ENCODE measurements at places on chromosomes 6 and 20.

DNA sequence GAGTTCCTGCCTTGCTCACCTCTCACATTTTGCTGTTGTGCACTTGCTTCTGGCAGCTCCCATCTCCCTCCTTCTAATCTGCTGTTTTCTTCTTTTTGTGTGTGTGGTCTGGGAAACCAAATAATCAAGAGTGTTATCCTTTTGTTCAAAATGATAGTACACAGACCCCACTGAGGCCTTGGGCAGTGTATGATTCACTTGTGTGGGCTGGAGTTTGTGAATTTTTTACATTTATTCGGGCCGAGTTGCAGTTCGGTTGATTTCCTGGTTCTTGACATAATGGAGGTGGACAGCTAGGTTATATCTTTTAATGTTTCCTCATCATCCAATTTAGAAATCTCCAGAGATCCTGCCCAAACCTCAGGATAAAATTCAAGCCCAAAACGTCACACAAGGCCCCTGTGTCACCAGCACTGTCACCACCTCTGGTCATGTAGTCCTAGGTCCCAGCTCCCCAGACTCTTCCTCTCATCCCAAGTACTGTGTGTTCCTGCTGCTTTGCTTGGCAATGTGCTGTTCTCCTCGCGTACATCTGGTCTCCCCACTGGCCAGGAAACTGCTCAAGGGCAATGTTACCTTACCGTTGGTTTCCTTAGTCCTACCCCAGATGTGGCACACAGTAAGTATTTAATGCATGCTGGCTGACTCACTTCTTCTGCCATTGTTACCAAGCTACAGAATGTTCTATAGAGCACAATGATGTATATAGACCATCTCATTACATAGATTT, 55.7 kb upstream of the PHACTR2 start:
- DNase-seq = no peak

- DNase-seq = no peak
Measured at GRCh38 chr6:290111-290922, 2.0 kb upstream of the DUSP22 start.

- no peak for DNase-seq
Measured at GRCh38 chr20:50301712-50302111, 111.1 kb downstream of the CEBPB start.

DNA sequence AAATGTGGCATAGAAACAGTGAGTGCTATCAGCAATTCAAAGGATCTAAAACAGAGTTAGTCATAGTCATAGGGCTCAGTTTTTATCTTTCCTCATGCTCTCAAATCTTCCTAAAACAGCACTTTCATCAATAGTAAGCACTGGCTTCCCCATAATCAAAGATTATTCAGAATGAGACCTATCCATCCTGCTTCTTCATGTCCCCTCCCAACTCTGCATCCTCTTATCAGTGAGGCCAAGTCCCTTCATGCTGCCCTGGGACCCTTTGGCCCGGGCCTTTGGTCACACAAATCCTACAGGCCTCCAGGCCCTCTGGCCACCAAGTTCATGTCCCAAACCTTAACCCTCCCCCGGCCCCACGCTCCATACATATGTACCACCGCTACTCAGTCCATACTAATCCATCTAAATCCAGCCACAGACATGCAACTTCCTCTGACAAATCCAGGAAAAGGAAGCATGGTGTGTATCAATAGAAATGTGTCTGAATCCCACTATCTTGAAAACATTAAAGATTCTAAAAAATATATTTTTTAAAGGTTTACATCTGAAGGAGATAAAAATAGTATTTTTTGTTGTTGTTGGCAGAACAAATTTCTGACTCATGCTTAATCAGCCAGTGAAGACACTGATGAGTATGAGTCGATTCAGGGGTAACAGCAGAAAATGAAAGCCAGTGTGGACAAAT, 143.5 kb downstream of the PDE7B start:
- DNase-seq = no peak

- DNase-seq = no peak
Measured at GRCh38 chr6:152977556-152977955, 5.3 kb downstream of the FBXO5 start.

GRCh38 chr6:128339635-128340450, 180.6 kb downstream of the PTPRK start:
- no peak for DNase-seq

- DNase-seq = peak; percentile 42
Measured at GRCh38 chr6:75893058-75893775, 144.2 kb downstream of the MYO6 start.

- DNase-seq = no peak
Measured at GRCh38 chr6:166777096-166777630, 150.1 kb upstream of the RPS6KA2 start.

GRCh38 chr20:44720997-44721784, 6.0 kb downstream of the CCN5 start:
- no peak for DNase-seq

DNA sequence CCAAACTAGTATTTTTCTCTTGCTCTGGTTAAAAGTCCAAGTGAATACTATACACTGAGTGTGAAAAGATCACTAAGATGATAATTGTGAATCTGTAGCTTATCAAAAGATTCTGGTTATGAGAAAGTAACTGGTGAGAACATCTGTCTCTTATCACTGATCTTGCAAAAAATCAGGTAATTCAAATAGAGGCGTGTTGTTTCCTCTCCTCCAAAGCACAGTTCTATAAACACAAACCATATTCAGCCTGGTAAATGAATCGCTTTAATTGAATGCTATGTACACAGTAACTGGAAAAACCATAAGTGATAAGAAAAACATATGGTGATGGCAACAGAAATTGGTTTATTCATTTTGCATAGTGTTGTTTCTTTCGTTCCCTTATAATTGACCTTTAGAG, 161.0 kb downstream of the RALGAPA2 start:
- no peak for DNase-seq

DNA sequence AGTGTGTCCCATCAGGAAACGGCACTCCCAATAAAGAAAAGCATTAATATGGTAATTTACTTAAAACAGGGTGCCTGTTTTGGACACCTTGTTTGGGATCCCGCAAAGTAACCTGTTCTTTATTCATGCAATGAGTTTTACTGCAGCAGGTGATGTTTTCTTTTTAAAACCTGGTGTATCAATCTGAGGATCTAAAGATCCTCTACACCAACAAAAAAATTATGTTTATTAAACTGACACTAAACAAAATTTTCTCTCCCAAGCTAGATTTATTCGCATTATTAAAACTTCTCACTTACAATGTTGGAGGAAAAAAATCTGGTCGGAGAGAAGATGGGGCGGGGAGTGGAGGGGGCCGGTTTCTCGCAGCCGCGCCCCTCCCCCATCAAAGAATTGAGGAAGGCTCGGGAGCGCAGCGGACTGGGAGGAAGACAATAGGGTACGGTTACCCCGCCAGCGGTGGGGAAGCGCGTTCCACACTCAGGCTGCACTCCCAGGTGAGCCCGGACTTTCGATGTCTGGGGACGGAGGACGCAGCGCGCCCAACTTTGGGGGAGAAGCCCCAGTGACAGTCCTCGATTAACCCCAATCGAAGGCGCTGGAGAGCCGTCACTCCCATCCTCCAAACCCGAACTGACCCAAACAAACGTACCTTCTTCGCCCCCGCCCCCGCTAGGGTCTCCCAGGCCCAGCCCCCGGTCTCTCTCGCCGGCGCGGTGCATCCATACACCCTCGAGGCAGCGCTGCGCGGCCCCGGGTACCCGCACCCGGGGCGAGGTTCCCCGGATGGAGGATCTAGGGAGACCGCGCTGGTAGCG, 1.3 kb downstream of the CD24 start:
- no peak for DNase-seq

GRCh38 chr6:92791403-92791802, 628.0 kb downstream of the EPHA7 start:
- no peak for DNase-seq

- DNase-seq = no peak
Measured at GRCh38 chr6:130575971-130576370, 210.2 kb downstream of the TMEM200A start.

- DNase-seq = no peak
Measured at GRCh38 chr6:40807484-40807883, 220.3 kb upstream of the LRFN2 start.

- DNase-seq = no peak
Measured at GRCh38 chr20:58956078-58956477, 25.0 kb upstream of the NELFCD start.

GRCh38 chr6:11108726-11109125, 2.8 kb downstream of the ERVFRD-1 start:
- no peak for DNase-seq

DNA sequence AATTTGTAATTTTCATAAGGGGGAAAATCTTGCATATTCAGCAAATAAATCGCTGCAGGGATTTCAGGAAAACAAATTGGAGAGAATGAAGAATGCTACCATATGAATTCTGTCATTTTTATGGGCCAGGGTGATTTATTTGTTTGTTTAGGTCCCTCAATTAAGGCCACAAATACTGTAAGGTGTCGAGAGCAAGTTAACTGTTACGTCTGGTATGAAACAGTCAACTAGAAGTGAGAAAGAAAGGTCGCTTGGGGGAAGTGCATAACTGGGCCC, 166.9 kb upstream of the TSHZ2 start:
- no peak for DNase-seq

GRCh38 chr6:114032721-114033120, 61.8 kb upstream of the HDAC2 start:
- no peak for DNase-seq

GRCh38 chr20:32439132-32439829, 81.2 kb downstream of the ASXL1 start:
- DNase-seq = no peak

GRCh38 chr20:49785852-49786175, 26.8 kb upstream of the SLC9A8 start:
- no peak for DNase-seq

- no peak for DNase-seq
Measured at GRCh38 chr6:168415993-168416530, 24.9 kb upstream of the SMOC2 start.

GRCh38 chr6:21305893-21306332, 287.6 kb upstream of the SOX4 start:
- DNase-seq = no peak

GRCh38 chr6:53107091-53107490, 41.5 kb downstream of the GCM1 start:
- no peak for DNase-seq

DNA sequence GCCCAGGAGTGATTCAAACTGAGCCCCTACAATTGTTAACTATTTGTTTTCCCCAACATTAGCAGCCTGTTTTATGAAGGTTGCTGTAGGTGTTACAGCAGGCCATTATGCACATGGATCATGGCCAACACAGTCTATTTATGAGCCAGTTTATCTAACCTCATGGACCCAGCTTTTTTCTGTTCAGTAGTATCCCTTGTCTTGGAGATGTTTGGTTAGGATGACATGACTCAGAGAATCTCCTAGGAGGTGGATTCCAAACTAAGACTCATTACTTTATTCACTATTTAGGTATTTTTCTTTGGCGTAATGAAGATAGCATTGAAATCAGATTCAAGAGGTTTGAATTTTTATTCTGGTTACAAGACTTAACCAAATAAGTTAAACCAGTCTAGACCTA, 62.8 kb upstream of the TFB1M start:
- no peak for DNase-seq

DNA sequence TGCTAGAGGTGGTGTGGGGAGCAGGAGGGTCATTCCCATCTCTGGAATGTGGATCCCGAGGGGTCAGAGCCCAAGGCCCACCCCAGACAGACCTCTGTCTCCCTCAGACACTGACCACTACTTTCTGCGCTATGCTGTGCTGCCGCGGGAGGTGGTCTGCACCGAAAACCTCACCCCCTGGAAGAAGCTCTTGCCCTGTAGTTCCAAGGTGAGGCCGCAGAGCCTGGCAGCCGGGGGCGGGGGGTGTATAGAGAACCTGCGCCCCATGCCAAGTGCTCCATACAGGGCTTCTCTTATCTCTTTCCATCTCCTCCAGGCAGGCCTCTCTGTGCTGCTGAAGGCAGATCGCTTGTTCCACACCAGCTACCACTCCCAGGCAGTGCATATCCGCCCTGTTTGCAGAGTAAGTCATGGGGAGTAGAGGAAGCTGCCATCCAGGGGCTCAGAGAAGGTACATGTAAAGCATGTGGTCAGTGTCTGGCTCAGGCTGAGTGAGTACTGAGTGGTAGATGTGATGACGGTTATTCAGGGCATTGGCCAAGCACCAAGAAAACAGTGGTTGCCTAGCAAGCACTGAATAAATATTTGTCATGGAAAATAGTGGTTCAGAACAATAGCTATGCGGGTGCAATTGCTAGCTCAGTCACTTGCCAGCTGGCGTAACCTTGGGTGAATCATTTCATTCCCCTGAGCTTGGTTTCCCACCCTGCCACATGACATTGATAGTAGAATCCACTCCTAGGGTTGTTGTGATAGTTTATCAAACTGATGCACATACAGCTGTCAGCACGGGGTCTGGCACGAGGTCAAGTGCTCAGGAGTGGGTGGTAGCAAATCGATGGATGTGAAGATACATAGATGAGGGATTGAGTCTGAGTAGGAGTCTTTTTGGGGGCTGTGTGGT, 3.5 kb downstream of the PIGT start:
- DNase-seq = no peak

DNA sequence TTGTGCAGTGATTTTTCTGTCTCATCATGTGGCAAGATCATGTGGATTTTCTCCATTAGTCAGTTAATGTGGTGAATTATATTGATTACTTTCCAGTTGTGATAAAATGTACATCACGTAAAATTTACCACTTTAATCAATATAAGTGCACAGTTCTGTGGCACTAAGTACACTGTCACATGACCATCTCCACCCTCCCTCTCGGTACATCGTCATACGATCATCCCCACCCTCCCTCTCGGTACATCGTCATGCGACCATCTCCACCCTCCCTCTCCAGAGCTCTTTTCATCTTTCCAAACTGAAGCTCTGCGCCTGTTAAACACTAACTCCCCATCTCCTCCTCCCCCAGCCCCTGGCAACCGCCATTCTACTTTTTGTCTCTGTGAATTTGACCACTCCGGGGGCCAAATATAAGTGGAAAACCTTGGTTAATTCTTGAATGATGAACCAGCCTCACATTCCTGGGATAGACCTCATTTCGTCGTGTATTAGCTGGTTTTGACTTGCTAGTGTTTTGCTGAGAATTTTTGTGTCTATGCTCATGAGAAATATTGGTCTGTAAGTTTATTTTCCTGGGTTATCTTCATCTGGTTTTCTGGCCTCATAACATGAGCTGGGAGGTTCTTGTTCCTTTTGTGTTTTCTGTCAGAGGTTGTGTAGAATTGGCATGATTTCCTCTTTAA, 10.8 kb downstream of the NTSR1 start:
- no peak for DNase-seq

- DNase-seq = no peak
Measured at GRCh38 chr6:20129290-20130088, 82.8 kb downstream of the MBOAT1 start.

GRCh38 chr6:132763269-132763668, 5.6 kb upstream of the VNN2 start:
- DNase-seq = no peak

DNA sequence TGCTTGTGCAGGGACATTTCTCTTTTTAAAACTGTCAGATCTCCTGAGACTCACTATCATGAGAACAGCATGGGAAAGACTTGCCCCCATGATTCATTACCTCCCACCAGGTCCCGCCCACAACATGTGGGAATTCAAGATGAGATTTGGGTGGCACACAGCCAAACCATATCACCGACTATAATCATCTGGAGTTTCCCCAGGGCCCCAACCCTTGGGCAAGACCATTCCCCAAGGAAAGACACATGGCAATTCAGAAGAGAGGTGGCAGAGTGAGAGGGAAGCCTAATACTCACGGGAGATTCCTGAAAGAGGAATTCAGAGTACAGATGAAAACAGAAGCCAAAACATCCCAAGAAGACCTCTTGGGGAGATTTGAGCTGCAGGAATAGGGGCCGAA, 291.0 kb upstream of the PLCB4 start:
- DNase-seq = no peak
